ENCODE measurements at places on chromosomes 6 and 20.

GRCh38 chr6:160005861-160006540 lies 37.1 kb downstream of the IGF2R start:
- no peak for DNase-seq

DNA sequence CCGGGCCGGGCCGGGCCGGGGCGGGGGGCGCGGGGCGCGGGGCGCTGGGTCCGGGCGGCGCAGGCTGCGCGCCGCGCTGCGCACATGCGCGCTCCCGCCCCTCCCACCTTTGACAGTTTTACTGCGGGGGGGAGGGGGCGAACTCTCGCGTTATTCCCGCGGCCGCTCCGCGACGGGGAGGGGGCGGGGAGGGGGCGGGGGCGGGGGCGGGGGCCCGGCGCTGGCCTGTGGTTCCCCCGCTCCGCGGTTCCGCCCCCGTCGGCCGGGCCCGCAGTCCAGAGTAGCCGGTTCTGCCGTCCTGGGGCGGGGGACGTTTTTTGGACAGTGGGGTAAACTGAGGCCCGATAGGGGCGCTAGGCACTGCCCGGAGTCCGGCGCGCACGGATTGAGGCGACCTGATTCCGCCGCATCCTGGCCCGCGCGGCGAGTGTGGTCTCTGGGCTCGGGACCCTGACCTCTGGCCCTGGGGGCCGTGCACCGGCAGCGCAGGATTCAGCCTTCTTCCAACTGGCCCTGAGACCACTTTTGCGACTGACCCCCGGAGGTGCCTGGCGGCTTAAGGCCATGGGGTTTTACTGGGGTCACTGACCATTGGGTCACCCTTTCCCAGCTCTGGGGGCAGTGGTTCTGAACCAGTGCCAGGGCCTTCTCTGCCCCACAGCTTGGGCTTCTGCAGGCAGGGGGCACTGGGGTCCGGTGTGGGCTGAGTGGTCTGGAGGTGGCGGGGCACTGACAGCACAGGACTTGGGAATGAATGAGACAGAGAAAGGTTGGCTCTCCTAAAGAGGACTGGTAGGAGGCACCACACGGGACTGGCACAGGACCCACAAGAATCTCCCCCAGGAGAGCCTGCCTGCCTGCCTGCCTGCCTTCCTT lies at the start of gene ZNF512B:
Gene ZNF512B, minus strand, starts transcription at position 93 of the 876 bp plus-strand sequence. CDS start 1,980 bp downstream, outside the sequence.
- peak; percentile 61 for DNase-seq

DNA sequence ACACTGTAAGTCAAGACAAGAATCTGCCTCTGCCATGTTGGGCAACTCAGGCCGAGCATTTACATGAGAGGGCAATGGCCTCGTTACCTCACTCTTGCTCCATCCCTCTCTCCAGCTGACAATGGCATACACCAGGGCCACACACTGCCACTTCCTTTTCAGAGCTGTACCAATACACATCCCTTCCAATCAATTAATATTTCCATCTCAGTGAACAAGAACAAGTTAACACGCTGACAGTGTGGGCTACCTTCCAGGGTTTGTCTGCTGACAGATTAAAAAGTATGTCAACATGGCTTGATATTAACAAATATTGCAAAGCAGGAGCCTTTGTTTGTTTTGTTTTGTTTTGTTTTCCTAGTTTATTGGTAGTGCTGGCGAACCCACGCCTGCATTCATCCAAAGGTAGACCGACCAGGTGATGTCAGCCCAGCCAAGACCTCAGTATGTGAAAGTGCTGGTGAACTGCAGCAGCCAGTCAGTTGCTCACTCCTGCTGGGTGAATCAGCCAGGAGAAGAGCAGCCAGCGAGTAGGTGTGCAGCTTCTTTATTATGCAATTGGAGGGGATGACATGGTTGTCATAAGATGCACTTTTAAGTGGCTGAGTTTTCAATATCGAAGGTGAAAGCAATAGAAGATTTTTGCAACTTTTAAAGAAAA lies 487.3 kb upstream of the JARID2 start:
- DNase-seq, result no peak

- DNase-seq, result no peak
Observed at GRCh38 chr6:56770011-56770520, 127.4 kb upstream of the DST start.

GRCh38 chr20:59770270-59770669 lies 163.2 kb downstream of the SYCP2 start:
- no peak for DNase-seq

Measured in RPMI7951 (cell line).